ENCODE measurements at places on chromosomes 2 and 18.

DNA sequence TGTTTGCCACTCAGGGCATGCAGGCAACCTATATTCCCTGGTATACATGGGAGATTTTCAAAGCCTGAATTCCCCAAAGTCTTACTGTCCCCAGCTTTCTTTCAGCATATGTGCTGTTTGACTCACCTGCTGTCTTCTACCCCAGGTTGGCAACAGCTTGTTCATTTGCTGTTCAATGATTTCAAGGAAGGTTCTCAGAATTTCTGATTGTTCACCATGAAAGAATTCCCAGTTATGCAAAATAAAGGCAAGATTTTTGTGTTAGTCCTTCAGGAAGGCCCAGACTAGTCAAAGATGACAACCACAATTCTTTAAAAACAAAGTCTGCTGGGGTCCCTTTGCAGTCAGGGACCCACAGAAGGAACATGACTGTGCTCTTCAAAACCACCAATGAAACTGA lies 1057.8 kb upstream of the CDH2 start:
- no peak for ATAC-seq

DNA sequence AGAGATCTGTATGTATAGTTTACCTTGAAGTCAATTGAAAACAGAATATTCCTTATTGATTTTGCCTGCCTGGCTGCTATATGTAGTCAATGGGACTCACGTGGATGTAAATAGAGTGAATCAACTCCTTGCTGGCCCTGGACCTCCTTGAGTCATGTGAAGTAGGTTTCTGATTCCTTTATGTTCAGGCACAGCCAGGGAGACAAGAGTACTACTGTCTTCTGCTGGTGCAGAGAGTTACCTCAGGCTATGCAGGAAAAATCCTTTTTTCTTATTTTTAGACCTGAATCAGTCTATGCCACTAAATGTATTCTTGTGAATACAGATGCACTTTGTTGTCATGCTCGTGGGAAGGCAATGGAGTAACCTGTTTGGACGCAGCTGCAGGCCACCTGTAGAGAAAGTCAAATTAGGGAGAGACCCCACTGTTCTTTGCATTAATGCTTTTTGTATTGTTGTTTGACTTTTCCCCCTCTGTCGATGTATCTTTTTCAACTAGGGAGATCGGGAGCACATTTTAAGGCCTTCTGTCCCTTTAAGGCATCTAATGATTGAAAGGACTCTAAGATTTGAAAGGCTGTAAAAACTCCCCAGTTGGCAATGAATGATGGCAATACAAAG lies 473.9 kb downstream of the ARHGAP15 start:
- no peak for ATAC-seq

DNA sequence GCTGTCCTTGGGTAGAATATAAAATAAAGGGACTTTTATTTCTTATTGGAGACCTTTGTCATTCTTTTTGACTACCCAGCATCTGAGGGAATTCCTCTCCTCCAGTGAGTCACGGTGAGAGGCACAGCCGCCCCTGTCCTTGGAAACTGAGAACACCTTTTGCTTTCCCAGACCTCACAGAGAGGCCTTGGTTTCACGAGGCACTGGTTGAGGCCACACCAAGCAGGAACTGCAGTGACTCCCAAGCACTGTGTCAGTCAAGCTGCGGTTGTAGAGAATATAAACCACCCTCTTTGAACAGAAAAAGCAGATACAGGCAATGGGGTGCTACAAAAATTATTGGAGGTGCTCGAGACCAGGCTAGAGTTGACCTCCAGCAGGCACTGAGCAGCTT lies 16.4 kb downstream of the PRKAG3 start:
- ATAC-seq: no peak

DNA sequence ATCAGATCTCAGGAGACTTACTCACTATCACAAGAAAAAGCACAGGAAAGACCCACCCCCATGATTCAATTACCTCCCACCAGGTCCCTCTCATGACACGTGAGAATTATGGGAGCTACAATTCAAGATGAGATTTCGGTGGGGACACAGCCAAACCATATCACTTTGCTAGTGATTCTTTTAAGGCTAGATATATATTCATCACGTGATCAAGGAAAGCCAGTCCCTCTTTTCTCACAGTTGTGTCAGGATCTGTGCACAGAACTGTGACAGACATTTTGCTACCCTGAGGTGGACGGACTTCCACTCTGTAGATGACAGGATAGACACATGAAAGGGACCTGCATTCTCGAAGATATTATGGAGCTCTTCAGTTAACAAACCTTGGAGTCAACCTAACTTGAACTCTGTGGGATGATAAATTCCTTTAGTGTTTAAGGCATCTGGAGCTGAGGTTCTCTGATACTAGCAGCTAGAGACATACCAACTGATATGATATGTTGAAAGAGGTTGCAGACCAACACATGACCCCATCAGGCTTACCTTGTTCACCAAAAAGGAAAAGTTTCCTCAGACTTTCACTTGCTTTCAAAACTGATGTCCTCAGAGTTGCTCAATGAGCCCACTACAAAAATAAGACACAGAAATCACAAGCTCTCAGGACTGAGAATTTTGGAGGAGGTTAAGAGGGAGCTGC lies 66.3 kb upstream of the SCG2 start:
- ATAC-seq: no peak

DNA sequence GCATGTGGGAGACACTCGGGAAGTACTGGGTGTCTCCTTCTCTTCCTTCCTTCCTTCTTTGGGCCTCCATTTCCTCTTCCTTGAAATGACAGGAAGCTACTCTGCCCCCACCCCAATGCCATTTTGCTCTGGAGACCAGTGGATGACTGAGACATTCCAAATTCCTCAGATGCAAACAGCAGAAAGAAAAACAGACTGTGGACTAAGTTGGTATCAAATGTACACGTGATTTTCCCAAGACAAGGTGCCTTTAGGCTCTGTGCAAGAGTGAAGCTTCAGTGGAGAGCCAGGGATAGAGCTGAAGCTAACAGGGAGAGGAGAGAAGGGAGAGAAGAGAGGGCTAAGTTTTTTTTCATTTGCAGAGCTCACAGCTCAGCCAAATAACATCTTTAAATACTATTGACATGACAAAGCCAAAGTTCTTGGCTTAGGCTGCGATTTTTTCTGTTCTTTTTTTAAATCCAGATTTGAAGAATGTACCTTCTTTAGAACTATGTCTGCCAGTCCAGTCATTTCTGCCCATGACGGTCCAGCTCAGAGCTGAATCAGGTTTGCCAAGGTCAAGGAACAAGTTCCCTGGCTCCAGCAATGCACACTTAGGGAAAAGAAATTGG lies 84.5 kb upstream of the LCLAT1 start:
- no peak for ATAC-seq

GRCh38 chr18:12741351-12741750 lies 38.5 kb downstream of the PSMG2 start:
- ATAC-seq: peak; percentile 89

DNA sequence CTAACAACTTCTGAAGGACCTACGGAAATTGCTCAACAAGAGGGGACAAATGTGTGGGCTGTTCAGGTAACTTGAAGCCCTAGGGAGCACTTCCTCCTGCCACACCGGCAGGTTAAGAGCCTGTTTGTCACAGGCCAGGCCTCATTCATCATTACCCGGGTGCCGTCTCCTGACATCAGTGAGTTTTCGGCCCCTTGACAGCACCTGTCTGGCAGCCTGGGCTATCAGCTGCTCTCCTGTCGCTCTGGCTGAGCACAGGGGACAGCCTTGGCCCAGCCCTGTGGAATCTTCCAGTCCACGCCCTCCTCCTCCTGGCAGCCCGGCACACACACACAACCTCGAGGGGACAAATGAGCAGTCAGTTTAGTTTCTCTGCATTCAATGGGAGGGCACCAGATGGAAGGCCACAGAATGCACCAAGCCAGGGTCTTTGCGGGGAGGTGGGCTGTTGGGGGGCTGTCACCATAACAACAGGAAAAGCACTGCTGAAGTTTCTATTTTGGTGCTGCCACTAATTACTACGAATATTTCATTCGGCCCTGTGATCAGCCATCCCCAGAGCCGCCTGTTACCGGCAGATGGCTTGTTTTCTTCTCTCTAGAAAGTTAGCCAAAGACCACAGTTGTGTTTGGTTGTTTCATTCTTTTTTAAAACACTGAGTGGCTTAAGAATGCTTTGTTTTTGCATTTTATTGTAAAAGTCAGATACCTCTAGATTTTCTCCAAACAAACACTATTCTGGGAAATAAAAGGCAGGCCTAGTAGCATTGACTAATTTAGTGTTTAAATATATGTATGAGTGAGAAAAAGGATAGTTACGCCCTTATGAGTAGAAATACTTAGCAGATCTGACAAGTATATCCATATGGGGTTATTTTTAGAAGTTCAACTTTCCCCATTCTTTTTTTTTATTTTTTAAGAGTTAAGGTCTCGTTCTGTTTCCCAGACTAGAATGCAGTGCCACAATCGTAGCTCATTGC lies 189.9 kb upstream of the NDUFV2 start:
- ATAC-seq: peak; percentile 36

GRCh38 chr2:55365303-55365702 lies 54.4 kb downstream of the CCDC88A start:
- no peak for ATAC-seq

DNA sequence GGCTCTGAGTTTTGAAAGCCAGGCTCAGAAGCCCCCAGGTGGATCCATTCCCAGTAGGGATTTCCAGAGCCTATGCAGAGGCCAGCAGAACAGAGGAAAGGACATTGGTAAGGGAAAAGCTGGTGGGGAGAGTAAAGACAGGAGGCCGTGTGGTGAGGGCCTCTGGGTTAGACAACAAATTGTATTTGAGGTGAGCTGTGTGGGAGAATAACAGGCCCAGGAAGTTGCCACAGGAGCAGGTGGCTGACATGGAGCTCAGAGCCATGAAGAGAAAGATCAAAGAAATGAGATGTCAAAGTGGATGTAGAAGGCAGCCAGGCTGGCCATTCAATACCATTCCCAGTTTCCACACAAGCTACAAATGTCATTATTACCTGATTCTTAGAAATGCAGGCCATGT lies 8.8 kb downstream of the BUB1 start:
- no peak for ATAC-seq

DNA sequence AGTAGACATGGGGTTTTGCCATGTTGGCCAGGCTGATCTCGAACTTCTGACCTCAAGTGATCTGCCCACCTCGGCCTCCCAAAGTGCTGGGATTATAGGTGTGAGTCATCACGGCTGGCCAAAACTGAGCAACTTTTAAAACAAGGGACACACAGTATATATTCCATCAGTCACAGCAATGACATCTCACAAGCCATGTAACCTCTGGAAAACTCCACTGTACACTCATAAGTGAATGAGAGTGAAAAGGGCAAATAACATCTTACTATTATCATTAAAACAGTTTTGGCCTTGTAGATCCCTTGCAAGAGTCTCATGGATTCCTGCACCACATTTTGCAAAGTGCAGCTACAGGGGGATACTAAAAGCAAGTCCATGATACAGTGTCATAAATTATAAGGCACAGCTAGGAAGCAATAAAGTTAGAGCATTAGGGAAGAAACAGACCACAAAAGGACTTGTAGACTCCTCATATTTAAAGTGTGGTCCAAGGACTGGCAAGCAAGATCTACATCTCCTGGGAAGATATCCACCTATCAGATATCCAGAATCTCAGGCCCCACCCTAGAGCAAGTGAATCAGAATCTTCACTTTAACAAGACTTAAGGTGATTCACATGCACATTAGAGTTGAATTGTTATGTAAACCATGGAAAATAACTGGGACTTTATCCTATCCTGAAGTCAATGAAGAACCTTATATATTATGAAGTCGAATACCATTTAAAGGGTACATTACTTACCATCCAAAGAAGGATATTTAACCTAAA lies 5.7 kb downstream of the SMC6 start:
- peak; percentile 24 for ATAC-seq

DNA sequence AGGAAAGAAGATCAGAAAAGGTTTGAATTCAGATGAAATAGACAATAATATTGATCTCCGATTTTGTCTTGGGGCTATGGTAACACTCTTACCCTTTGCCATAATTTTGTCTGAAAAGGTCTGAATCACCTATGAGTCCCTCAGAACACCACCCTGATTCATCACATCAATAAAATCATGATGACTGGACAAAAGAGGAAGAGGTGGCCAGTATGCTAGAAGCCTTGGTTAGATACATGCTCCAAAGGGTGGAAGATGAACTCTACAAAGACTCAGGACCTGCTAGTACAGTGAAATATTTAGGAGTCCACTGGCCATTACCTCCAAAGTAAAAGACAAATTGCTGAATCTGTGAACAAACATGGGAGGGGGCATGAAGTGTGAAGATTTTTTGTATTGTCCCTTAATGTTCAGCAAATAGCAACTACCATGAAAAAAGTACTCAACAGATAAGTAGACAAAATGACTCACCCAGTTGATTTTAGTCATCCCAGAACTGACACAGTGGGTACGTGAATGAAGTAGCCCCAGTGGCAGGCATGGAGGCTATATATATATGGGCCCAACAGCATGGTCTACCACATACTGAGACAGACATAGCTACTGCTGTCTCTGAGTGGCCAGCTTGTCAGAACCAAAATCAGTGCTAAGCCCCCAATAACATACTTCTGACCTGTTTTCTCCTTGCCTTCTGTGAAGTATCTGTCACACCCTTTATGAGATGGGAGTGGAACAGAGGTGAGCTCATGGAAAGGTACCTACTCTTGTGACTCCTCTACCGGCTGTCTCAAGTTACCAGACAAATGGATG lies 36.5 kb upstream of the GLS start:
- no peak for ATAC-seq

DNA sequence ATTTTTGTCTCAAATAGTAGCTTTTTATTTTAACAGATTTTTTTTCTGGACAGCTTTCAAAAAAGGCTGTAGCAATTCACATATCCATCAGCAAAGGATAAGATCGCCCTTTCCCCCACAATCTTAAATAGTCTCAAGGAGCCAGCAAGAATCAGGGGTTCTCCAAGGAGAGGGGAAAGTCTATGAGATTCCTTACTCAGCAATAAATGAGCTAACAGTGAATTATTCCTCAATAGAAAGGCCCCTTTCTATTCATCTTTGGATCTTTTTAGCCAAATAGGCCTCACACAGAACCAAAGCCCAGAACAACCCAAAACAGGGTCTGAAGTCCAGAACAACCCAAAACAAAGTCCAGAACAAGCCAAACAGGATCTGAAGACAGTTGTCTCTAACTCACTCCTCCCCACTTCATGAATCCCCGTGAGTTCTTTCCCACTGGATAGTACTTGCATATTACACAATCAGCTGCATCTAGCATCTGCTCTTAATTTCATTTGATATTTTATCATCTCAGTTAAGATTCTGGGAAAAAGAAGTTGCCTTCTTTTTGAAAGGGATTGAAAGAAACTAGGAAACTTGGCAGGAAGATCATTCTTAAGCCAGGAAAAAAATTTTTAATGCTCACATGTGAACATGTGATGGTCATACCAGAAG lies 3.4 kb upstream of the DHRS9 start:
- ATAC-seq: no peak

- ATAC-seq: no peak
These were observed 566.0 kb downstream of the TMX3 start for GRCh38 chr18:68148863-68149262.

DNA sequence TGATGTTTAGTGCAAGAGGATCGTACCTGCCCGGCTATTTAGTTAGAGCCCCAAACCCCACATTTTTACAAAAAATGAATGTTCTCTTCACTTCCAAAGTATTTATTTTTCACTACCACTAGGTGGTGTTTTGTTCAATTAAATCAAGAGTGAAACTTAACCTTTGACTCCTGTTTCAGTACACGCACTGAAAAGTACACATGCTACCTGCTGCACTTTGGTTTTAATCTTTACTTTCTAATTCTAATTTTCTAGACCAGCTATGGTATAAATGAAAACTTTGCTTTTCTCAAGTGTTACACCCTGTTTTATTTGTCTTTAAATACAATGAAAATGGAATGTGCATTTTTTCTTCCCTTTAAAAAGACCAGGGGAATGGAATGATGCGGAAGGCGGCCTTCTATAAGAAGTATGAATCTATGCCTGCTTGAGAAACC lies 31.4 kb upstream of the CHN1 start:
- ATAC-seq: no peak

- ATAC-seq: no peak
These were observed 9.5 kb upstream of the CYBRD1 start for GRCh38 chr2:171512683-171513195.
